ENCODE measurements at places on chromosomes 2 and 18. TPM values are rescaled to one million over a fixed set of nuclear protein-coding genes. Genes with fewer than 3 reads are reported as not detected.
A peak's percentile ranks its signal among the peaks of the same experiment; 100 is the strongest.

CAVIN2 gene
- total RNA-seq = 43.4 TPM

PROKR1 gene
- not detected for total RNA-seq

VWC2L gene
- not detected for total RNA-seq

ASIC4 gene
- not detected for total RNA-seq

ALPP gene
- total RNA-seq = not detected

LTBP1 gene
- total RNA-seq = 295 TPM

HS1BP3 gene
- 40.0 TPM for total RNA-seq

GRCh38 chr2:179335732-179336131, 71.1 kb upstream of the SESTD1 start:
- no peaks in the 10 kb centered on the region for H3K36me3 ChIP-seq
- DNase-seq = no peak
- no peak overlapping the region for H3K27ac ChIP-seq
- no peaks in the 10 kb centered on the region for H3K27me3 ChIP-seq
- no peak overlapping the region for H3K4me3 ChIP-seq

GRCh38 chr2:172299741-172300140, 127.6 kb upstream of the ITGA6 start:
- no peaks in the 10 kb centered on the region for H3K4me1 ChIP-seq
- no peak overlapping the region for H3K27ac ChIP-seq
- DNase-seq = no peak
- no peak overlapping the region for H3K4me3 ChIP-seq
- H3K27me3 ChIP-seq = no peaks in the 10 kb centered on the region
- no peaks in the 10 kb centered on the region for H3K36me3 ChIP-seq

DNA sequence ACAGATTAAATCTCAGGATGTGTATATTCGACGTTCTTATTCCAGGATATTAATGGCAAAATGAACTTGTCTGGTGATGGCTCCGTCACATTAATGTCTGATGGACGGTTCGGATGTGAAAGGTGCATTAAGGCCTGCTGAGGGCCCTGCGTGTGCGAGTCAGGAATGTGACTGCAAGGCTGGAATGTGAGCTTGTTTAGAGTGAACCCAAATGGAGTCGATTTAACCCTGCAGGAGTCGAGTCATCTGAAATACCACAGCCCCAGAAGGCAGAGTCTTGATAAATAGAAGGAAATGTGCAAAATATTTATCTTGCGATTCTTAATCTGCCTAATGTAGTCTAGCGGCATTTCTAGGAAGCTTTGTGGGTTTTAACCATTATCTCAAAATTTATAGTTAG, 44.3 kb downstream of the RDH14 start:
- DNase-seq = no peak
- H3K4me3 ChIP-seq = no peak overlapping the region
- H3K36me3 ChIP-seq = no peaks in the 10 kb centered on the region
- peak overlapping the region; percentile 66 for H3K27ac ChIP-seq

GRCh38 chr18:9188359-9189231, 52.0 kb downstream of the ANKRD12 start:
- H3K27me3 ChIP-seq = no peaks in the 10 kb centered on the region
- DNase-seq = no peak
- no peak overlapping the region for H3K4me3 ChIP-seq
- H3K4me1 ChIP-seq = peaks cover 12% of the 10 kb centered on the region

DNA sequence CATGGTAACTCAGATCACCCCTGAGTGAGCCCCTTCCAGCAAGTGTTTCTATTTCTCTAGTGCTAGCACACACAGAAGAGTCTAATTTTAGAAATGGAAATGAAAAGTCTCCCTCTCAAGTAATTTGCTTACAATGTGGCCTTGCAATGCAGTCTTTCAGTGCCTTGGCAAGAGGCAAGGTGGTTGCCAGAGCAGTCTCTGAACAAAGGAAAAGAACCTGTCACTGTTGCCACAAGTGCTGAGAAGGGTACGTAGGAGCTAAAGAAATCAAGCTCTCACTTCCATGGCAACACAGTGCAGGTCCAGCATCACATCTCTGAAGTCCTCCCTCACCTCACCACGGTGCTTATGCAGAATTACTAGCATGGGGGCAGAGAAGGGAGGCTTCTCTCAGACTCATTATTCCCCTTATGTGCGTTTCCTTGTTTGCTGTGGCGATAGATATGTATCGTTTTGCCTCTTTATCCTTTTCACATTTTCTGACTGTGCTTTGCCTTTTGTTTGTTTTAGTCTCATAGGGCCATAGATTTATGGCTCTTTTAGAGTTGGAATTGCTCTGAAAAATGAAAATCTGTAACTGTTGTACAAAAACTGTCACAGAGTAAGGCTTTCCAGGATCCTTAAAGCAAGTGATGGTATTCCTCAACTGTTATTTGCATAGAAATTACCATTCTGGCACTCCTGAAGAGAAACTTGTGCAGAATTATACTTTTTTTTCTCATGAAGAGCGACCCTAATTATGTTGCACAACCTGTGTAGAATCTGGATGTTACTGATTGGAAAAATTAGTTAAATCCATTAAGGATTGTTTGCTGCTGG, 164.8 kb downstream of the CCDC85A start:
- H3K4me1 ChIP-seq = no peaks in the 10 kb centered on the region
- H3K4me3 ChIP-seq = no peak overlapping the region
- no peak for DNase-seq
- no peaks in the 10 kb centered on the region for H3K36me3 ChIP-seq
- no peak overlapping the region for H3K27ac ChIP-seq

GRCh38 chr18:32730620-32731091, 42.2 kb downstream of the KLHL14 start:
- DNase-seq = no peak
- peak overlapping the region; percentile 31 for H3K4me3 ChIP-seq
- H3K36me3 ChIP-seq = no peaks in the 10 kb centered on the region
- no peak overlapping the region for H3K27ac ChIP-seq
- H3K4me1 ChIP-seq = no peaks in the 10 kb centered on the region

DNA sequence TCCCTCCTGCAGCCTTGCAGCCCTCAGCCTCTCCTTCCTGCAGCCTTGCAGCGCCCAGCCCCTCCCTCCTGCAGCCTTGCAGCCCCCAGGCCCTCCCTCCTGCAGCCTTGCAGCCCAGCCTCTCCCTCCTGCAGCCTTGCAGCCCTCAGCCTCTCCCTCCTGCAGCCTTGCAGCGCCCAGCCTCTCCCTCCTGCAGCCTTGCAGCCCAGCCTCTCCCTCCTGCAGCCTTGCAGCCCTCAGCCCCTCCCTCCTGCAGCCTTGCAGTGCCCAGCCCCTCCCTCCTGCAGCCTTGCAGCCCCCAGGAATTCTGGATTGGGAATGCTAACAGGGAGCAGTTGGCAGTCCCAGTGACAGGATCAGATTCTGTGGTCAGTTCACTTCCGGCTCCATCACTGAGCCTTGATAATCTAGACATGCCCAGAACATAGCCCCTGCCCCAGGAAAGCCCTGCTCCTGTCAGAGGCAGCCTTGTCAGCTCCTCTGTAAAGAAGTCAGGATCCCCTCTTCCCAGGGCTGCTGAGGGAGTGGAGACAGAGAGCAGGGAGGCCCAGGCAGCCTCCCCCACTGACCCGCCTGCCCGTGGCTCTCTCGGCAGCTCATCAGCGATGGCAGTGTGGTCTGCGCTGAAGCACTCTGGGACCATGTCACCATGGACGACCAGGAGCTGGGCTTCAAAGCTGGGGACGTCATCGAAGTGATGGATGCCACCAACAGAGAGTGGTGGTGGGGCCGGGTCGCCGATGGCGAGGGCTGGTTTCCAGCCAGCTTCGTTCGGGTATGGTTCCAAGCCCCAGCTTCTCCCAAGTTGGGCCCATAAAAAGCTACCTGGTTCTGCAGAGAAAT, 54.8 kb downstream of the FAM168B start:
- H3K4me3 ChIP-seq = no peak overlapping the region
- H3K4me1 ChIP-seq = no peaks in the 10 kb centered on the region
- no peak overlapping the region for H3K27ac ChIP-seq
- no peaks in the 10 kb centered on the region for H3K27me3 ChIP-seq
- no peaks in the 10 kb centered on the region for H3K36me3 ChIP-seq

DNA sequence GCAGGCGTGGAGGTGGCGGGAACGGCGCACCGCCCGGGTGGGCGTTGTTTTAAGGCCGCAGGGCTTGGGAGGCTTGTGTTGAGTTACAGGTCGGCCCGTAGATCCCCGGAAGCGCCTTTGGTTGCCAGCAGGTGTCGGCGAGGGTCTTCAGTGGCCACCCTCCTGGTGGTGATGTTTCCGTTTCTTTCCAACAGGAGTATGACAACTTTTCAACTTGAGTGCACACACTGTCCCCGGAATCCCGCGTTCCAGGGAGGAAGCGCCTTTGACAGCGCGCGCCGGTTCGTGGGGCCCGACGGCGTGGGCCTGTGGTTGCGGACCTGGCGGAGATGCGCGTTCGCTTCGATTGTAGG, 1.0 kb upstream of the HDAC4 start:
- H3K27ac ChIP-seq = peak overlapping the region; percentile 98
- peaks cover 23% of the 10 kb centered on the region for H3K4me1 ChIP-seq
- no peak for DNase-seq
- no peaks in the 10 kb centered on the region for H3K36me3 ChIP-seq
- peak overlapping the region; percentile 85 for H3K4me3 ChIP-seq

GRCh38 chr2:126510356-126510755, 145.6 kb upstream of the GYPC start:
- no peak for DNase-seq
- no peaks in the 10 kb centered on the region for H3K36me3 ChIP-seq
- H3K4me1 ChIP-seq = no peaks in the 10 kb centered on the region
- H3K27ac ChIP-seq = no peak overlapping the region

GRCh38 chr2:177806025-177806424, 266.6 kb downstream of the PDE11A start:
- no peaks in the 10 kb centered on the region for H3K36me3 ChIP-seq
- H3K4me3 ChIP-seq = no peak overlapping the region
- H3K4me1 ChIP-seq = no peaks in the 10 kb centered on the region
- H3K27ac ChIP-seq = no peak overlapping the region
- no peaks in the 10 kb centered on the region for H3K27me3 ChIP-seq

- no peaks in the 10 kb centered on the region for H3K27me3 ChIP-seq
- H3K27ac ChIP-seq = no peak overlapping the region
- H3K36me3 ChIP-seq = no peaks in the 10 kb centered on the region
- H3K4me3 ChIP-seq = no peak overlapping the region
Measured at GRCh38 chr2:26462511-26463243, 15.2 kb downstream of the OTOF start.

DNA sequence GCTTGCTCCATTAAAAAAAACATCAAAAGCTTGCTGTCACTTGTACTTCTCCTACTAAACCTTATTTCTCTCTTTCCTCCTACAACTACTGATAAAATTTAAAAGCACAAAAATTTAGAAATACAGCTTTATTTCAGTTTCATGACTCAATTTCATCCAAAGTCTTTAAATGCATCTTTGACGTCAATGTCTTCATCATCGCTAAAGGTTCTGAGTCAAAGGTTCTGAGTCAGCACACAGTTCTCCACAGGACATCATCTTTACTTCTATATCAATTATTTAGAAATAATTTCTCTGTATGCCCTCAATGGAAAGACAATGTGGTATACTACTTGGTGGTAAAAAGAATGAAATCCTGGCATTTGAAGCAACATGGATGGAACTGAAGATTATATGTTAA, 163.9 kb upstream of the DNMT3A start:
- no peak overlapping the region for H3K27ac ChIP-seq
- DNase-seq = no peak
- H3K4me1 ChIP-seq = no peaks in the 10 kb centered on the region
- no peak overlapping the region for H3K4me3 ChIP-seq
- no peaks in the 10 kb centered on the region for H3K36me3 ChIP-seq

DNA sequence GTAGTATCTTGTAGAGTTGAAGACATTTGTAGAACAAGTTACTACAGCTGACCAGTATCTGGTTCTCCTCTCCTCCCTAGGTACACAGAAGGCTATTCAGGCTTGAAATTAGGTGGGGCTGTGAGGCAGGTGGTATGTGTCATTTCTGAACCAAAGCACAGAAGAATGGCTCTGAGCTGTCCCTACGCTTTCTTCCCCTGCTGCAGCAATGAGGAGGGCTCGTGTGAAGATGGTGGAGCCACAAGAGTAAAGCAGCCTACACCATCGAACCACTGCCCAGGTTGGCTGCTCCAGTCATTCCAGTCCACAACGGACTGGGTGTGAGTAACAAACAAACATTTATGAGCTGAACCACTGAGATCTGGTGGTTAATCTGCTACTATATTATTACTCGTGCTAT, 148.9 kb downstream of the DTNB start:
- no peak overlapping the region for H3K4me3 ChIP-seq
- no peaks in the 10 kb centered on the region for H3K36me3 ChIP-seq
- DNase-seq = no peak
- H3K27ac ChIP-seq = no peak overlapping the region
- no peaks in the 10 kb centered on the region for H3K4me1 ChIP-seq

DNA sequence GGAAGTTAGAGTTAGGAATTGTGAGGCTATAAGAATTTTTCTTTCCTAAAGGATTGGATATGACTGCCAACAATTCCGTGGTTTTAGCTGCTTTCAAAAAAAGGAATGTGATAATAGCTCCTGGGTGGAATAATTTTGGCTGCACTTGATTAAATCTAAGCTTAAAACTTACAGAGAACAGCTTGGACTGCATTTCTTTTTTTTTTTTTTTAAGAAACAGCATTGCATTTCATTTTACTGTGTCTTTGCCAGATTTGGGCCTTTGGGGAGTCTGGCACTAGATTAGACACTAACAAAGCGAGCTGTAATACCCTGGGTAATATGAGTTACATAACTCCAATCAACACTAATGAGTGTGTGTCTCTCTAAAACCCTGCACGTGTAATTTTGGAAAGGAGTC, 37.8 kb upstream of the ZNF397 start:
- no peak for DNase-seq
- no peaks in the 10 kb centered on the region for H3K4me1 ChIP-seq
- H3K27ac ChIP-seq = no peak overlapping the region
- H3K4me3 ChIP-seq = no peak overlapping the region

DNA sequence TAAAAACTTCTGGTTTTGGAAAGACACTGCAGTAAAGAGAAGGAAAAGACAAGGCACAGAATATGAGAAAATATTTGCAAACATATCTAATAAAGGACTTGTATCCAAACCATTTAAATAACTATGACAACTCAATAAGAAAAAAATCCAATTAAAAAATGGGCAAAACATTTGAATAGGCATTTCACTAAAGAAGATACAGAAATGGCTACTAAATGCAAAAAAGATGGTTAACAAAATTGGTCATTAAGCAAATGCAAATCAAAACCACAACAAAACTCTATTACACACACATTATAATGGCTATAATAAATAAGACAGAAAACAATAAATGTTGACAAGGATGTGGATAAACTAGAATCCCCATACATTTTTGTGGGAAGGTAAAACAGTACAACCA, 14.5 kb downstream of the MYOM1 start:
- H3K4me1 ChIP-seq = no peaks in the 10 kb centered on the region
- H3K27ac ChIP-seq = no peak overlapping the region
- DNase-seq = no peak

DNA sequence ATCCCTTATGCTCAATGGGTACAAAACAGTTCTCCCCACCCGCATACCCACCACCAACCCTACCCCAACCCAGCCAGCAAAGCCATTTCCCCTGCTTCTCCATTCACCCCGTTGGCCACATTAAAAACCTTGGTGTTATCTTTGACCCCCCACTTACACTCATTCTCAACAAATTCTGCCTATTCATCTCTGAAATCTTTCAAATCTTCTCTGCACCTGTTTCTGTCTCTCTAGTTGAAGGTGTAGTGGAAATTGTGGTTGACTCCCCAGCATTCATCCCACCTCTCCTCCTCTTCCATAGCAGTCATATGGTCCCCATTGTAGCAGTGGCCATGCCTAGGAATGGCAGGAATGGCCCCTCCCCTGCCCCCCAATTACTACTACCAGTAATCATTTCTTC, 20.5 kb upstream of the TET3 start:
- H3K36me3 ChIP-seq = peaks cover 20% of the 10 kb centered on the region
- no peaks in the 10 kb centered on the region for H3K27me3 ChIP-seq
- no peak overlapping the region for H3K27ac ChIP-seq
- no peaks in the 10 kb centered on the region for H3K4me1 ChIP-seq

All from ascending aorta (tissue), 2 donors.